B cell (primary cell): ENCODE measurements at places on chromosomes 4 and X. TPM values are rescaled to one million over a fixed set of nuclear protein-coding genes. Genes with fewer than 3 reads are reported as not detected.

DNA sequence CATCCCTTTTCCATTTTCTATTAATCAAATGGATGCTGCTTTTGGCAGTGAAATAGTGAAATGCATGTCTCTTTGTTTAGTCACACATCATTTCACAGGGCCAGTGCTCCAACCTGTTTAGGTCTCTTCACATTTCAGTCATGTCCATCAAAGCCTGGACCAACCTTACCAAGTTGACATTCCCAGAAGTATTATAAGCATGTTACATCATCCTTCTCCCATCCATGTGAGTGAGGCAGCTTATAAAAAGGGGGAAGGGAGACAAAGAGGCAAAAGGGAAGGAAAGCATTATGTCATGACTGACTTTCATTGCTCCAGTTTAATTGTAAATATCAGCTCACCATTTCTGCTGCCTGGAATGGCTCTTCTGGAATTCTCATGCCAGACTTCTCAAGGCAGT is 94.4 kb downstream of the NWD2 start:
- H3K4me1 ChIP-seq: no peaks in the 10 kb centered on the region
- H3K4me3 ChIP-seq: no peak overlapping the region
- H3K36me3 ChIP-seq: no peaks in the 10 kb centered on the region
- H3K27me3 ChIP-seq: no peaks in the 10 kb centered on the region
- no peak overlapping the region for H3K27ac ChIP-seq

- no peaks in the 10 kb centered on the region for H3K4me1 ChIP-seq
- H3K4me3 ChIP-seq: no peak within 1 kb of the TSS
- no peaks in the 10 kb centered on the region for H3K27me3 ChIP-seq
- no peak within 1 kb of the TSS for H3K27ac ChIP-seq
- DNase-seq: no peak
- no peaks in the 10 kb centered on the region for H3K36me3 ChIP-seq
These were observed at the start of gene RIPPLY1 for GRCh38 chrX:106903291-106903824. RIPPLY1 (minus strand) TSS chrX:106903341; CDS start chrX:106903287, 54 bp downstream.

GRCh38 chrX:13389501-13389900 is 69.6 kb upstream of the ATXN3L start:
- H3K4me1 ChIP-seq: no peaks in the 10 kb centered on the region
- H3K27ac ChIP-seq: no peak overlapping the region
- H3K4me3 ChIP-seq: no peak overlapping the region
- H3K36me3 ChIP-seq: no peaks in the 10 kb centered on the region

GRCh38 chr4:20253735-20254409 is 2.2 kb downstream of the SLIT2 start:
- DNase-seq: peak; percentile 5
- H3K4me1 ChIP-seq: peaks cover 14% of the 10 kb centered on the region
- no peak overlapping the region for H3K27ac ChIP-seq
- no peak overlapping the region for H3K4me3 ChIP-seq
- no peaks in the 10 kb centered on the region for H3K36me3 ChIP-seq

DNA sequence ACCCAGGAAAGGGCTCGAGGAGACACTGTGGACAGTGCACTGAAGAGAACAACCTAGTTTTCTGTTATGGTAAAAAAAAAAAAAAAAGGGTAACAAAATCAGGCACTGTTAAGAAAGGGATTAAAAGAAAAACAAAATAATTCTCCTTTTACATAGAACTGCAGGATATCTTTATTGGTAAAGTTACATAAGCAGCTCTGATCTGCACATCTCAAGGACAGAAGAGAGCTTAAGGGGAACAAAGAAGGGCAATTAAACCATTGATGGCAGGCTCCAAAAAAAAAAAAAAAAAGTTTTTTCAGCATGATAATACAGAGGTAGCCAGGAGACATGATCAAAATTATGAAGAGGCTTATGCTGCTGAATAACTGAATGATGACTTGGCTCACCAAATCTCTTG is 85.0 kb downstream of the HDAC8 start:
- H3K27ac ChIP-seq: no peak overlapping the region
- no peaks in the 10 kb centered on the region for H3K4me1 ChIP-seq
- H3K4me3 ChIP-seq: no peak overlapping the region
- no peak for DNase-seq
- no peaks in the 10 kb centered on the region for H3K27me3 ChIP-seq

DNA sequence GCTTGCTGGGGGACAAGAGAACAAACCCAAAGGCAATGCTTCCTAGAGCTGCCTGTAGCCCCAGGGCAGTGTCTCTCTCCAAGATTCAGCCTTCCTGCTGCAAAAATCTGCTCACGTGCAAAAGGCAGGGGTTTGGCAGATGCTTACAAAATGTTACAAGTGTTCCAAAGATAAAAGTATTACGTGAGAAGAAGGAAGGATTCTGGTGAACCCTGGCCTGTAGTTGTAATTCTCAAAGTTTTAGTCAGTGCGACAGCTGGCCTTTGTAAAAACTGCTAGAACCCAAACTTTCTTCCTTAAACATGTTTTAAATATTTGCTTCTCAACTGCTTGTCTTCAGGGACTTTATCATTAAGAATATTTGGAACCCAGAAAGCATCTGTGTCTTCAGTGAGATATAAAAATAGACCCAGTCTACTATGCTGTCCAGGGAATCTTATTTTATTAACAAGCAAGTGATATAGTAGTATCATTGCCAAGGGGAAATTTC is 232.3 kb downstream of the FRMPD4 start:
- H3K4me1 ChIP-seq: no peaks in the 10 kb centered on the region
- DNase-seq: no peak
- no peak overlapping the region for H3K4me3 ChIP-seq
- no peak overlapping the region for H3K27ac ChIP-seq

- no peaks in the 10 kb centered on the region for H3K27me3 ChIP-seq
- no peaks in the 10 kb centered on the region for H3K36me3 ChIP-seq
- H3K27ac ChIP-seq: no peak overlapping the region
- H3K4me3 ChIP-seq: no peak overlapping the region
- H3K4me1 ChIP-seq: no peaks in the 10 kb centered on the region
These were observed 144.4 kb downstream of the NHS start for GRCh38 chrX:17519358-17519757.

GRCh38 chr4:67288964-67289363 is 256.3 kb downstream of the CENPC start:
- no peak for DNase-seq
- no peak overlapping the region for H3K4me3 ChIP-seq
- H3K27me3 ChIP-seq: no peaks in the 10 kb centered on the region
- no peak overlapping the region for H3K27ac ChIP-seq
- no peaks in the 10 kb centered on the region for H3K4me1 ChIP-seq
- no peaks in the 10 kb centered on the region for H3K36me3 ChIP-seq

DNA sequence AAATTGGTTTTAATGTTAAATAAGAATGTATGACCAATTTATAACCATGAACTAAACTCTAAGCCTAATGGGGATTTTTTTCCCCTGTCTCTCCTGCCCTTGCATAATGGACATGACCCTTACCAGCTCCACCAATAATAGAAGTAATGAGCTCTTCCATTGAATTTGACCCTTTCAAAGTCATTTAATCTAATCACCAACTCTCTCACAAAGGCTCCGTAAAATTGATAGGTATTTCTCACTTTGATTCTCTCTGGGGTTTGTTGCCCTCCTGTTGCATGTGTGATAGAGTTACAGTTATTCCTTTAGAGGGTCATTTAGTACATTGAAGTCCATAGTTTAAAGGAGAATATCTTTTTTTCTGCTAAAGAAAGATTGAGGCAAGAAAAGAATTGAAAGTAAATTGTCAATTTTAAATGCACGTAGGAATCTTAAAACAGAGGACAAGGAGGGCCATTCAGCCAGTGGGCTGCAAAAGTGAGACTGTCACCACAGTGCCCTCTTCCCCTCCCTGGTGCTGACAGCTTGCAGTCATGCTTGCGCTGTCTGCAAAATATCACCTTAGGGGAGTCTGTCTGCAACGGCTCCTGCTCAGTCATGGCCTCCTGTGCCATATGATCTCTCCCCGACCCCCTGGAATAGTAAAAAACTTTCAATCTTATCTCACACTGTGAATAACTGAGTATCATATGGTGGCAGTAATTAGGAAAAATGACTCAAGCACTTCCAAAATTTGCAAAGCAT is 307.5 kb upstream of the GNPDA2 start:
- H3K36me3 ChIP-seq: no peaks in the 10 kb centered on the region
- H3K4me3 ChIP-seq: no peak overlapping the region
- DNase-seq: no peak

GRCh38 chr4:52367282-52367830 is 291.7 kb downstream of the USP46 start:
- H3K4me1 ChIP-seq: no peaks in the 10 kb centered on the region
- no peaks in the 10 kb centered on the region for H3K27me3 ChIP-seq
- H3K4me3 ChIP-seq: no peak overlapping the region
- no peaks in the 10 kb centered on the region for H3K36me3 ChIP-seq

GRCh38 chrX:109393859-109394258 is 88.0 kb downstream of the GUCY2F start:
- H3K27me3 ChIP-seq: no peaks in the 10 kb centered on the region
- DNase-seq: no peak
- H3K4me3 ChIP-seq: no peak overlapping the region
- H3K27ac ChIP-seq: no peak overlapping the region

- H3K4me3 ChIP-seq: no peak overlapping the region
- H3K27ac ChIP-seq: no peak overlapping the region
- H3K4me1 ChIP-seq: peaks cover 14% of the 10 kb centered on the region
These were observed 2.7 kb downstream of the HAND2 start for GRCh38 chr4:173527103-173527891.

- no peak overlapping the region for H3K4me3 ChIP-seq
- H3K4me1 ChIP-seq: no peaks in the 10 kb centered on the region
- H3K36me3 ChIP-seq: no peaks in the 10 kb centered on the region
- no peaks in the 10 kb centered on the region for H3K27me3 ChIP-seq
These were observed 38.4 kb upstream of the RASL11B start for GRCh38 chr4:52823702-52824092.

DNA sequence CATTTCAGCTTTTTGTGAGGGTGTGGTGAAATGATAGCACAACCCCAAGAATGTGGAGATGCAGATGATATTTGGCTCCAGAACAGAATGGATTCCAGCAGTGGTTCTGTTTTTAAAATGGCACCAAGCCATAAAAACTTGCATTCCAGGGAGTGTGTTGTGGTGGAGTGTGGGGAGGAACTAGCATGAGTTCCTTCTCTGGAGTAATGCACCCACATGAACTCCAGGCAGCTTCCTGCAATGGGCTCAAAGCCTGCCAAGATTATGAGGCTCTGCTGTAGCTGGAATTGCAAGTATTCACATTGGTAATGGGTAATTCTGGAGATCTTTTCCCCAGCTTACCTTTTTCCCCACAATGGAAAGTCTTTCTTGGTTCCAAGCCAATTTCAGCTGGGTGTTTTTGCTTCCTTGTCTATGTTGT is 161.4 kb downstream of the RAB28 start:
- no peaks in the 10 kb centered on the region for H3K4me1 ChIP-seq
- no peak for DNase-seq
- H3K36me3 ChIP-seq: no peaks in the 10 kb centered on the region
- H3K4me3 ChIP-seq: no peak overlapping the region
- H3K27ac ChIP-seq: no peak overlapping the region

GRCh38 chrX:132375941-132376340 is 112.9 kb downstream of the MBNL3 start:
- no peak overlapping the region for H3K4me3 ChIP-seq
- no peak for DNase-seq
- H3K36me3 ChIP-seq: no peaks in the 10 kb centered on the region
- no peak overlapping the region for H3K27ac ChIP-seq
- H3K4me1 ChIP-seq: no peaks in the 10 kb centered on the region

DNA sequence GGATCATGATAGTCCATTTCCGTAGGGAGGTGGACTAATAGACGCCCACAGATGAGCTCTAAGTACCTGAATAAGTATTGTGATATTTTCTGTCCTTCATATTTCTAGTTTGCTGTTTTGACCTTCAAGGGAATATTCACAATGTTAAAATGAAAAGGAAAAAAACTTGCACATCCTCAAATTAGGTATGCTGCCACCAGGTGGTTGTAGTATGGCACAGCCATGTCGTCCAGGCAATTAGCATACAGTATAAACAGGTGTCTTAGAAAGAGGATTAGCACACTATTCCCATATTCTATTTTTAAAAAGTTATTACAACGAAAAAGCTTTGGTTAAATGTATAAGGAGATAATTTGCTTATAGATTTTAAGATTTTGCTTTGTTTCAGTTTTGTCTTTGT is 802.0 kb downstream of the RPA4 start:
- H3K27me3 ChIP-seq: no peaks in the 10 kb centered on the region
- H3K27ac ChIP-seq: no peak overlapping the region
- H3K4me1 ChIP-seq: no peaks in the 10 kb centered on the region
- H3K4me3 ChIP-seq: no peak overlapping the region
- no peaks in the 10 kb centered on the region for H3K36me3 ChIP-seq
- peak; percentile 16 for DNase-seq

DNA sequence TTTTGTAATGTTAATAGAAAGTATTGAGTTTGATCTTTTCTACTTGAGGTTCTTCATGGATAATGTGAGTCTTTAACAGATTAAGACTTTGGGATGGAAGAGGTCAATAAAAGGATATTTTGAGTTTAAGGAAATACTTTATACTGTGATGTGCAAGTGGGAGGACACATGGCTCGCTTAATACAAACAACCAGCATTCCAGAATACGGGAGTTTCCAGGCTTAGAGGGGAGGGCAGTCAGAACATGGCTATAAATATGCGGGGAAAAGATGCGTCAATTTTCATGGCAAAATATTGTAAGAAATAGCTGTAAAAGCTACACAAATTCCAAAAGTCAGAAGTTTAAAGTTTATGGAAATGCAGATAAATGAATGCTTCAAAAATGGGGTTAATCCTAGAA is 192.3 kb downstream of the AASDH start:
- no peaks in the 10 kb centered on the region for H3K36me3 ChIP-seq
- H3K27ac ChIP-seq: no peak overlapping the region
- no peak overlapping the region for H3K4me3 ChIP-seq
- no peaks in the 10 kb centered on the region for H3K4me1 ChIP-seq
- no peak for DNase-seq

- H3K27me3 ChIP-seq: no peaks in the 10 kb centered on the region
- H3K27ac ChIP-seq: no peak overlapping the region
- no peaks in the 10 kb centered on the region for H3K36me3 ChIP-seq
These were observed 2.0 kb downstream of the TMEM165 start for GRCh38 chr4:55397520-55398321.

- no peak for DNase-seq
- H3K4me1 ChIP-seq: no peaks in the 10 kb centered on the region
- H3K27me3 ChIP-seq: no peaks in the 10 kb centered on the region
- H3K4me3 ChIP-seq: no peak overlapping the region
- peaks cover 20% of the 10 kb centered on the region for H3K36me3 ChIP-seq
These were observed 21.1 kb downstream of the ACOX3 start for GRCh38 chr4:8419222-8420041.

NWD2 gene
- not detected in 2 replicates for total RNA-seq

GALNT7 gene
- total RNA-seq: 23.7 and 26.8 TPM in 2 replicates

LIN54 gene
- total RNA-seq: 17.2 and 19.2 TPM in 2 replicates

OTC gene
- not detected in 2 replicates for total RNA-seq

C4orf51 gene
- total RNA-seq: not detected in 2 replicates

AMTN gene
- not detected in 2 replicates for total RNA-seq

STOX2 gene
- not detected in 2 replicates for total RNA-seq

MAP3K15 gene
- 0.24 TPM in 1 of 2 replicates, not detected in the other for total RNA-seq

GPR173 gene
- 0.17 TPM in 1 of 2 replicates, not detected in the other for total RNA-seq

FRMPD4 gene
- total RNA-seq: not detected in 2 replicates

EDNRA gene
- not detected in 2 replicates for total RNA-seq

TACC3 gene
- total RNA-seq: 47.9 and 54.5 TPM in 2 replicates

TMPRSS11E gene
- not detected in 2 replicates for total RNA-seq

CCDC110 gene
- 1.6 and 2.3 TPM in 2 replicates for total RNA-seq

HSD17B13 gene
- 0.32 and 0.39 TPM in 2 replicates for total RNA-seq
